ENCODE measurements at places on chromosomes 4 and X. TPM values are rescaled to one million over a fixed set of nuclear protein-coding genes. Genes with fewer than 3 reads are reported as not detected.

The ZNF711 gene
- total RNA-seq = 4.6 TPM

The LRCH2 gene
- 15.3 TPM for total RNA-seq

The CT47B1 gene
- total RNA-seq = not detected

The ASMT gene
- not detected for total RNA-seq

The CASP3 gene
- total RNA-seq = 26.8 TPM

The USP26 gene
- not detected for total RNA-seq

The GLRA3 gene
- total RNA-seq = not detected

The OPN1MW3 gene
- total RNA-seq = 0.20 TPM

The MOB1B gene
- total RNA-seq = 7.6 TPM

The UCHL1 gene
- 11.7 TPM for total RNA-seq

The GLUD2 gene
- total RNA-seq = 0.79 TPM

The EFHC2 gene
- not detected for total RNA-seq

The TEX13B gene
- total RNA-seq = not detected

The OTUD6A gene
- not detected for total RNA-seq

The ADH1C gene
- total RNA-seq = not detected

The NWD2 gene
- not detected for total RNA-seq

The PCDH10 gene
- total RNA-seq = 0.22 TPM

The L1CAM gene
- total RNA-seq = under 0.01 TPM

The TSPAN7 gene
- 38.1 TPM for total RNA-seq

The ARMCX4 gene
- total RNA-seq = 4.2 TPM

The CABS1 gene
- not detected for total RNA-seq

The CCDC160 gene
- total RNA-seq = not detected

The SLAIN2 gene
- total RNA-seq = 18.5 TPM

The TBL1X gene
- total RNA-seq = 7.5 TPM

The REPS2 gene
- 5.2 TPM for total RNA-seq

The CHST7 gene
- total RNA-seq = 34.5 TPM

The ZNF157 gene
- total RNA-seq = not detected

The KLHL2 gene
- 27.4 TPM for total RNA-seq

The GRK4 gene
- total RNA-seq = 3.0 TPM

The DUSP9 gene
- under 0.01 TPM for total RNA-seq
